Ecto neural progenitor cell (in vitro differentiated cells): ENCODE measurements at places on chromosomes 1 and 21.
A peak's percentile ranks its signal among the peaks of the same experiment; 100 is the strongest.

DNA sequence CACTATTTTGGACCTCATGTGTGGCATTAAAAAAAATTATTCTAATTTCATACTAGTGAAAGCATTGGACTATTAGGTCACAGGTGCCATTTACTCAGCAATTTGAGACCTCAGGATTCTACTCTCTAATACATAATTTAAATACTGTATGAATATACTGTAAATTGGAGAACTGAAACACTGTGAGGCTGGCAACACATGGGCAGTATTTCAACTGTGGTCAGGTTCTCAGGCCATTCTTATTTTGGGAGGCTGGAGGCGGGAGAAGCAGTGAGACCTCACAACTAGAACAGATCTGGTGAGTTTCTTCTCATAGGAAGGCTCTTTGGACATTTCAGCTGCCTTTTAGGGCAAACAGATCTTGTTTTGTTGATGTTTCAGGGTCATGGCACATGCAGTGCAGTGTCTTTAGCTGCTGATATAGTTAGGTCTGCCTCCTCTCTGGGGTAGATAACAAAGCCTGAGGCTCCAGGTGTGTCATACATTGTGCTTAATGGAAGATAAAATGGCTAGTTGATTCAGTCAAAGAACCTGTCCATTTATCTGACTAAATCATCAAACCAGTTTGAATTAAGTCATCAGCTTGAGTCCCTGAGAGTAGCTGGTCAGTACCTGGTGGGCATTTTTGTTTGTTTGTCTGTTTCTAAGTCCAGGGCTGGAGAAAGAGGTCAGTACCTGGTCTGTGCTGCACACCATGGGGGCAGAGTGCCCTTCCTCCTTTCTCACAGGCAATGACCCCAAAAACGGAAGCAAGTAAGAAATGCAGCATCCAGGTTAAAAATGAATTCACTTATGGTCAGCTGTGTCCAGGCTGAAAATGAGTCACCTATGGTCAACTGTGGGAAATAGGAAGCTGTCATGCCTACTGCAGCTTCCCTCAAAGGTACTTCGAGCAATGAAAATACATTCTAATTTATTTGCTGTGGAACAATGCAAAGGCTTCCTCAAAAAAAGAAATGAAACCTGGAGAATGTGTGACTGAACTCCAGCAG, 216.2 kb downstream of the SDCCAG8 start:
- no peak for DNase-seq

GRCh38 chr21:33089395-33090119, 19.6 kb downstream of the OLIG1 start:
- DNase-seq: no peak

GRCh38 chr1:229407206-229408026, 26.5 kb downstream of the ACTA1 start:
- DNase-seq: peak; percentile 68

GRCh38 chr1:244349581-244350001, 102.1 kb downstream of the ADSS2 start:
- peak; percentile 29 for DNase-seq

DNA sequence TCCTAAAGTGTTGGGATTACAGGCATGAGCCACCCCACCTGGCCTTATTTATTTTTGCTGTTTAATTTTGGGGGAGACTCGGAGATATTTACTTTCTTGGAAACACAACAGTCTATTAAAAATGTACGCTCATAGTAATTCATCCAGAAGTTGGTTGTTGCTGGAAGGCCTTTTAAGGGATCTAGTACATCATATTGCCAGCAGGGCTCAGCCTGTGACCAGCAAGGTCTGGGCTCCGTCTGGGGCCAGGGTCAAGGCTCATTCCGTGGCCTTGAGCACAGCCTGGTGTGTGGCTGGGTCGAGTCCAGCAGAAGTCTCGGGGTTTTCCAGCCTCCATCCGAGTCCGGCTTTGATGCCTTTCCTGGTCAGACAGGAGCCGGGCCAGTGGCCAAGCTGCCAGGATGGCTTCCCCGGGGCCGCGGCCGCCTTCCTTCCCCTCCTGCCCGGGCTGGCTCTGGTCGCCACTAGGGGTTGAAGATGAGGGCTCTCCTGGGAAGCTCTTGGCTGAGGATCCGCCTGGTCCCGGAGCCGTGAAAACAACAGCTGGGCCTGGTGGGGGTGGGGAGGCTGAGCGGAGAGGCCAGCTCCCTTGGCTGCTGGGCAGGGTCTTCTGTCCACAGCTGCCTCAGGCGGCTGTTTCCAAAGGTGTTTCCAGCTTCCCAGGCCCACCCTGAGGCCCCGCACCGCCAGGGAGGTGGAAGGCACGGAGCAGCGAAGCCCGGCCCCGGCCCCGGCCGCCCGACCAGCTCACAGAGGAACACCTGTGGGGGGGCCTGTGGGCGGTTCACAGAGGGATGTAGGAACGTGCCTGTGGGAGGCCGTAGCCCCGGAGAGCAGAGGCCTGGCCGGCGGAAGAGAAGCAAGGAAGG, 5.1 kb upstream of the VWA1 start:
- DNase-seq: peak; percentile 82

DNA sequence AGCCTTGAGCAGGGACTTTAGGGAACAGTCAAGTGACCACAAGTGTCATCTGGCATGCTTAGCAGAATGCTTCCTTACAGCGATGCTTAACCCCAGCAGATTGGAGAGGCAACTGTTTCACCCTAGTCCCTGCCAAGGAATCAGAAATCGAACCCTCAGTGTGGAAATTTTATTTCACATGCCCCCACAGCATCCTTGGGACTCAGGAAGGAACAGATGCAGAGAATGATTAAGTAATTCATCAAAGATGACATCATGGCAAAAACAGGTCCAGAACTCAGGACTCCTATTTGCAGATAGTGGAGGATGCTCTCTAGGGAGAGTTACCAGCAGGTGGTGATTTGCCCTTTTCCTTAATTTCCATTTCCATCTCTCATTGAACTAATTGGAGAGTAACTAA, 333.0 kb upstream of the KAZN start:
- no peak for DNase-seq

DNA sequence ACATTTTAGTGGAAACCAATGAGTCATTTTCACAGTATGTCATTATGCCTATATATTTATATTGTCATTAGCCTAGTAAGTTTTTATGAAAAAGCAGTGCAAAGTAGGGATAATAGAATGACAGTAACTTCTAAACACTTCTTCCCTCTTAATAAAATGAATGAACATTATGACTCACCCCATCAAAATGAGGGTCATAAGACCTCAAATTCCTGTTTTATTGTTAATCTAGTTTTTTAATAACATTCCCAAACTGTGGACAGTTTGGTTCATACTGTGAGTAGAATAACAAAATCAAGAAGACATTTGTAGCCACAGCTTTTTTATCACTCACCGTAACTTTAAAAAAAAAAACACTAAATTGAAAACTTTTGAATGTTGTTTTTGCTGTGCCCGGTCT, 160.5 kb downstream of the LRRC40 start:
- no peak for DNase-seq

DNA sequence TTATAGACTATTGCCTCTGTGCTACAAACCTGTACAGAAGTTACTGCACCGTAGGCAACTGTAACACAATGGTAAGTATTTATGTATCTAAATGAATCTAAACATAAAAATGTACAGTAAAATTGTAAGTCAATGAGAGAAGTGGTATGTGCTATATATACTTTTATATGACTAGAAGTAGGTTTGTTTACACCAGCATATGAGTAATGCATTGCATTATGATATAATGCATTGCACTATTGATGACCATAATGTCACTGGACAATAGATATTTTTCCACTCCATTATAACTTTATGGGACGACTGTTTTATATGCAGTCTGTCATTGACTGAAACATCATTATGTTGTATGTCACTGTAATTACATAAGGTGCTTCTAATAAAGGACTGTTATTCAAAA, 340.3 kb upstream of the SNX7 start:
- no peak for DNase-seq

DNA sequence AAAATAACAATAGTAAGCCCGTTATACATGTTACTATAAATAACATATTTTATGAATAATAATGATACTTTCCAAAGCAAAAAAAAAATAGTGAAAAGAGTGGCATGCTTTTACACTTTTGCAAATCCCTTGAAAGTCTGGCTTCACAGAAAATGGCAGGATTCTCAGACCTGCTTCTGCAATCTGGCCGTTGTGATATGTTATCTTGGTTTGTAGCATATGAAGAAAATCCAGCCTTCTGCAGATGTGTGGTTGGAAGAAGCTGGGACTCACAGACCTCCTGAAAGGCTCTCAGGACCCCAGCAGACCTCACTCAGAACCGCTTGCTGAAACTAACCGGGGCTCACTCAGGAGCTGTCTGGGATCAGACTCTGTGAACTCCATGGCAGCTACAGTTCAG, 256.0 kb upstream of the TMEM51 start:
- no peak for DNase-seq

- no peak for DNase-seq
These were observed 20.9 kb downstream of the GNAI3 start for GRCh38 chr1:109569323-109569722.

- DNase-seq: no peak
These were observed 3.7 kb downstream of the DMRTB1 start for GRCh38 chr1:53462769-53463501.

GRCh38 chr1:114075546-114076242, 78.0 kb downstream of the SYT6 start:
- no peak for DNase-seq

GRCh38 chr1:210057593-210057992, 119.6 kb downstream of the SYT14 start:
- no peak for DNase-seq

- DNase-seq: no peak
These were observed 187.7 kb downstream of the KAZN start for GRCh38 chr1:14786109-14786675.

DNA sequence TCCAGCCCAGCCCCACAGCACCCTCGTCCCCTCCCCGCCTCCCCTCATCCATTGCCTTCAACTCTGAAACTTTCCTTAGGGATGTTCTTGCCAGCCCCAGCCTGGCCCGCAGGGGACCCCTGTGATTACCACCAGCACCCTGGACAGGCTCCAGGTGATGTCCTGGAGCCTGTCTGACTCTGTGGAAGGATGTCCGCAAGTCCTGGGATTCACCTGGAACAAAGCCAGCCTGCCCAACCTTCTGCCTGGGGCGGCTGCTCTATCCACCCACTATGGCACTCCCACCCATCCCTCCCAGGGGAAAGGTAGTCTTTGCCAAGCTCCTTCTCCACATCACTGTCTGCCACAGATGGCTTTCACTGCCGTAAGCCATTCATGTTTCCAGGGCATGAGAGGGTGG, 24.4 kb upstream of the PTPRF start:
- no peak for DNase-seq

- no peak for DNase-seq
These were observed 142.1 kb downstream of the RYR2 start for GRCh38 chr1:237183963-237184540.

DNA sequence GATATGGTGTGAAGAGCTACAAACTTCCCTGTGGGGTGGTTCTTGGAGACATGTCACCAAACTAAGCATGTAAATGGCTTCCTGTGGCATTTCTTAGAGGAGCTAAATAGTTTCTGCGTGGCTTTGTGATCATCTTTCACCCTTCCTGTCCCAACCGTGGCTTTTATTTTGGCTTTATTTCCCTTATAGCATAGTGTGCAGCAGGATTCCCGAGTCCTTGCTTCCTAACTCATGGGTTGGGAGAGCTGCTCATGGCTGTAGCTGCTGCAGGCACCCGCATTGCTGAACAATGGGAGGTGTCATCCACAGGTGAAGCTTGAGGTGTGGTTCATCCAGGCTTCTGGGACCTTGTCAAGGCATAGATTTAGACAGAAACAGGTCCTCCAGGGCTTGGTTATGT, 192.0 kb downstream of the SDCCAG8 start:
- DNase-seq: no peak

GRCh38 chr1:41589395-41589794, 104.9 kb upstream of the EDN2 start:
- DNase-seq: no peak

- DNase-seq: no peak
These were observed 5.9 kb downstream of the MX1 start for GRCh38 chr21:41431788-41432548.

- DNase-seq: no peak
These were observed 199.1 kb upstream of the LMO4 start for GRCh38 chr1:87129606-87130005.

GRCh38 chr1:16055613-16056520, 12.3 kb downstream of the CLCNKB start:
- DNase-seq: peak; percentile 94

GRCh38 chr21:41965045-41965444, 11.2 kb upstream of the C2CD2 start:
- no peak for DNase-seq

- DNase-seq: no peak
These were observed 30.2 kb downstream of the RAVER2 start for GRCh38 chr1:64775113-64775512.

DNA sequence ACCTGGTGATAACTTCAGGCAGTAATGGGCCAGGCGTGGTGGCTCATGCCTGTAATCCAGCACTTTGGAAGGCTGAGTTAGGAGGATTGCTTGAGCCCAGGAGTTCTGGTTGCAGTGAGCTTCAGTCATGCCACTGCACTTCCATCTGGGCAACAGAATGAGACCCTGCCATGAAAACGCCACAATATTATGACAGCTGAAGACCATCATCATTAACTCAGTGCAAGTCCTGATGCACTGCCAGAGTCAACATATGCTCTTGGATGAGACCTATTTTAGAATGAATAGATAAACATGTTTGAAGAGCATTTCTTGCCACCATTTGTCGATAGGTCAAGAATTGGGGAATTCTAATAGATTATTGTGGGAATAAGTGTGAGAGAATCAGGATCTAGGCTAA, 26.4 kb downstream of the HENMT1 start:
- DNase-seq: no peak

DNA sequence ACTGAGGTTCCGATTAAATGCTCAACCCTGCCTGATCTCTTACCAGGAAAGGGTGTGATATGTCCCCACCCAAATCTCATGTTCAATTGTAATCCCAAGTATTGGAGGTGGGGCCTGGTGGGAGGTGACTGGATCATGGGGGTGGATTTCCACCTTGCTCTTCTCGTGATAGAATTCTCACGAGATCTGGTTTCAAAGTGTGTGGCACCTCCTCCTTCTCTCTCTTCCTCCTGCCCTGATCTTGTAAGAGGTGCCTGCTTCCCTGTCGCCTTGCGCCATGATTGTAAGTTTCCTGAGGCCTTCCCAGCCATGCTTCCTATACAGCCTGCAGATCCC, 34.9 kb downstream of the RSPH1 start:
- DNase-seq: no peak

GRCh38 chr1:47915677-47916353, 81.4 kb downstream of the TRABD2B start:
- peak; percentile 68 for DNase-seq

DNA sequence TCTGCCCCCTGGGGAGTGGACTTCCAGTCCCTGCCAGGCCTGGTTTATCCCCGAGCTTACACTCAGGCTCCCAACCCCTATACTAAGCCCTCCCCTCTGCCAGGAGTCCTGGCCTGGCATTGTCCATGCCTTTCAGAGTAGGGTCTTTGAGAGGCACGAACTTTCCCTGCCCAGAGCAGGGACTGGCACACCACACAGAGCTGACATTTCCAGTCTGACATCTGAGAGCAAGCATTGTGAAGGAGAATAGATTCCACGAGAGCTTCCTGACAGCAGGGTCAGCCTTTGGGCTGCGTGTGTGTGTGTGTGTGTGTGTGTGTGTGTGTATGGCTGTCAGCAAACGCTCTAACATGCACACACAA, 59.5 kb upstream of the LAPTM5 start:
- no peak for DNase-seq

GRCh38 chr21:45941338-45941710, 40.2 kb upstream of the COL6A1 start:
- DNase-seq: no peak

GRCh38 chr21:16537501-16537900, 807.7 kb downstream of the USP25 start:
- DNase-seq: no peak

GRCh38 chr1:5447503-5447960, 544.7 kb downstream of the NPHP4 start:
- DNase-seq: no peak
